Activated T-cell treated with anti-CD3 and anti-CD28 coated beads, Interleukin-2, amount 50 U/mL, for 48 hours (primary cell): ENCODE measurements at places on chromosomes 1 and 21.

- no peak for DNase-seq
These were observed 34.1 kb upstream of the NEK7 start for GRCh38 chr1:198122693-198123092.

DNA sequence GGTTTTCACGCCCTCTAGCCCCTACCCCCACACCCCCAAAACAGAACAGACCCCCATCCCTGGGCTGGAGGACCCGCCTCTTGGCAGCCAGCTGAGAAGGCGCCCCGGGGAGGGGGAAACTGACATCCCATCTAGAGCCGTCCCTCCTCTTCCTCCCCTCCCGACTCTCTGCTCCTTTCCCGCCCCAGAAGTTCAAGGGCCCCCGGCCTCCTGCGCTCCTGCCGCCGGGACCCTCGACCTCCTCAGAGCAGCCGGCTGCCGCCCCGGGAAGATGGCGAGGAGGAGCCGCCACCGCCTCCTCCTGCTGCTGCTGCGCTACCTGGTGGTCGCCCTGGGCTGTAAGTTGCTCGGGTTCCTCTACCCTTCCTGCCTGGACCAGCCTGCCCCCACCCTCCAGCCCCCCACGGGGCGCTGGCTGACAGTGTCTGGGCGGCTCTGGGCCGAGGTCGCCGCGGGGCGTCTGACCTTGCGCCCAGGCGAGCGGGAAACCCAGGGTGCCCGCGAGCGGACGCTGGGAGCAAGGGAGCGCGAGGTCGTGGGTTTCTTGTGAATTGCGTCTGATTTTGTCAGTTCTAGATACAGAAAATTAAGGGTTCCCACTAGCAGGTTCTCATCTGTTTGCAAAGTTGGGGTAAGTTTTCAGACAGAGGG lies 618 bp downstream of the JAM2 start:
- peak; percentile 59 for DNase-seq

DNA sequence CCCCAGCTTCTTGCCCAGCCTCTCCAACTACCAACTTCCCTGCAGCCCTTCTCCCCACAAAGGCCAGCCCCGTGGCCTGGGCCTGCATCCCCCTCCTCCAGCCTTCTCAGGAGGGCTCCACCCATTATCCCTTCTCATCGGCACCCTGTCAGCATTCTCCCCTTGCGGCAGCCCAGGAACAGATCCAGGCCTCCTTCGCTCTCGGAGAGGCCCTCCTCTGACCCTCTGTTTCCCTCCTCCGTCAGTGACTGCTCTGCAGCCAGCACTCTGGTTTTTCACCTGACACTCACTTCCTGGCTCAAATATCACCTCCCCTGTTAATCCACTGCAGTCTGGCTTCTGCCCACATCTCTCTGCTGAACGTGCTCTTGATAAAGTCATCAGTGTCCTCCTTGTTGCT lies 17.5 kb downstream of the ADGRB2 start:
- DNase-seq, result no peak

GRCh38 chr1:116075990-116076389 lies 35.2 kb upstream of the MAB21L3 start:
- no peak for DNase-seq

DNA sequence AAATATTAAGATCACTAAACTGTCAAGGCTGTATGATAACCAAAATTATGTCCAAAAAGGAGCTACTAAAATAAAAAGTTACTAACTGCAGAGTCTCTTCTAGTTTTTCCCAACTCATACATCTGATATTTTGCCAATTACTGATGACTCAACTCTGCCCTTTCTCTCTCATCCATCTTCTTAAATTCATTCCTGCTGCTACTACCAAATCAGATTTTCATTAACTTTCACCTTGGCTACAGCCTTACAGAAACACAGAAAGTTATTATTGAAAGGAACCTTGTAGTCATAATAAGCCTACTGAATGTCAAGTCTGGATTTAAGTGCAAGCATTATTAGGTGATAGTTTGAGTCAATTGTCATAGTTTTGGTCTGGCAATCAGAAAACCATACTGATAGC lies 273.1 kb downstream of the DPYD start:
- DNase-seq, result no peak

DNA sequence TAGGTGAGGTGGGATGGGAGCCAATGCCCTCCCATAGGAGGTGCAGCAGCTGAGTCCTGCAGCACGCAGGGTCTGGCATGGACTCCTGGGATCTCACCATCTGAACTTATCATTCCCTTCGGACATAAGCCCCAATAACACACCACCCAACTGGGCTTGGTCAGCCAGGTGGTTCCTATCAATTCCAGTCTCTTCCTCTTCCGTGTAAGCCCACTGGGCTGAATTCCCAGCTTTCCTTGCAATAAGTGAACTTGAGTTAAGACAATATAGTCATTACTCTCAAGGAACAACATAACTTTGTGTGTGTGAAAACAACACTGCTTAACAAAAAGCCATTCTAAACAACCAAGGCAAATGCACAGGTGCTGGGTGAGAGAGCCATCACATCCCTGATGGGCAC lies 86.6 kb upstream of the EDN2 start:
- DNase-seq, result no peak

GRCh38 chr1:171754353-171754705 lies 12.5 kb upstream of the VAMP4 start:
- no peak for DNase-seq

- no peak for DNase-seq
These were observed 210.0 kb upstream of the FOXD3 start for GRCh38 chr1:63112155-63112900.

- peak; percentile 82 for DNase-seq
These were observed 14.9 kb downstream of the AADACL4 start for GRCh38 chr1:12658531-12659453.

- DNase-seq, result no peak
These were observed 1063.4 kb downstream of the PLA2G4A start for GRCh38 chr1:187891993-187892682.

DNA sequence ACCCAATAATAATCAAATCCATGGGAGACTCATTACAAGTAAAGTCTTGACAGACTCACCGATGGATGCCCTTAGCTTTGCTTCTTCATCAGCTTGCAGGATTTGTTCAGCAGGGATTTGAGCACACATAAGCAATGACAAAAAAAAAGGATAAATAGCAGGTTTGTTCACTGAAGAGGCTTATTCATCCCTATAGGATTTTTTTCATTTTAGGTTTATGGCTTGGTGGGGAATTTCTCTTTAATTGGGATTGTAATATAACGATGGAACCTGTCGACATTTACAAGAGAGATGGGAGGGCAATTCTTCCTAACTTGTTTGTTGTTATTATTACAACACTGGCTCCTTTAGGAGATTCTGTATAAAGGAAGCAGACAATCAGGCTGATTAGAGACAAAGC lies 649.1 kb upstream of the PLXNA2 start:
- no peak for DNase-seq

DNA sequence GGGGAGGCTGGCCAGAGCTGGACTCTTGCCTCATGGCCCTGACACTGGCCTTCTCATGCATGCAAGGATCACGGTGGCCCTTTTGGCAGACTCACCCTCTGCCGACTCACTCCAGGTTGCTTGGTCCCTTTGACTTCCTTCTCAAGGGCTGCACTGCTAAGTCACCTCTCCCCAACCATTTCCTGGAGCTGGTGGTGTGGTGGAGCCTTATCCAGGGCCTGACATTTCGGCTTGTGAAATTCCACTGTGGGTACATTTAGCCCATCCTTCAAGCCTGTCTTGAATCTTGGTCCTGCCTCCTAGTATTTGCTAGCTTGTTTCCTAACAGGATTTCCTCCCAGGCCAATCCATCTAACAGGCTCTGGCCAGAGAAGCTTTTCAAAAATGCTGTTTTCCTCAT lies 52.6 kb upstream of the JUN start:
- no peak for DNase-seq

- no peak for DNase-seq
These were observed 38.8 kb downstream of the CASQ2 start for GRCh38 chr1:115729756-115730155.

DNA sequence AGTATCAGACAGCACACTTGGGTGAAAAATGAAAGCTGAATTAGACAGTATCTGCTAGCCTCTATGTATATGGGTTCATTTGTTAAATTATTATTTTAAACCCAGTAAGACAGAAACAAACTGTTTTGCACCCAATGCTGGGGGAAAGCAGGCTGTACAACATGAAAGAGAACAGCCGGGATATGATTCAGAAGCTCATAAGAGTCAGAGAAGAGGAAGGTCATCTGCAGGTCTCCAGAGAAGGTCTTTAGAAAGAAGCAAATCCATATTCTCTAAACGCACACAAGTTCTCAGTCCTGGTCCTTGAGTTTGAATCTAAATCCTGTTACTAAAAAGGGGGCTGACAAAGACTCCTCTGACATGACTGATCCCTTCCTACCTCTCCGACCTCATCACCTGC lies 155.1 kb downstream of the SIPA1L2 start:
- DNase-seq, result no peak

DNA sequence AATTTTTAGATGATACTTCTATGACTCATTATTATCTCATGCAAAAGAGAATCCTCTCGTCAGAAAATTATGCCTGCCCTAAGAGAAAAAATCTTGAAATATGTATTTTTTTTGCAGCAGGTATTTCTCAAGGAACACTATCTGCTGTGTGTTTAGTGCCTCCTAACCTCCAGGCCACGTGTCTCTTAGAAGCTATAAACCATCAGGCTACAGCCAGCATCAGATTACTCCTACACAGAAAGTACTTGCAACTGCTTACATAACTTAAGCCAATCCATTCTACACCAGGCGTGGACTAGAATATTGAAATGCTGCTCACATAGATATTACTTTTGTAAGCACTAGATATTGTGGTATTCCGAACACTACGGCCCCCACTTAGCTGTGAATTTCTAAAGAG lies 933.4 kb downstream of the PLA2G4A start:
- no peak for DNase-seq

DNA sequence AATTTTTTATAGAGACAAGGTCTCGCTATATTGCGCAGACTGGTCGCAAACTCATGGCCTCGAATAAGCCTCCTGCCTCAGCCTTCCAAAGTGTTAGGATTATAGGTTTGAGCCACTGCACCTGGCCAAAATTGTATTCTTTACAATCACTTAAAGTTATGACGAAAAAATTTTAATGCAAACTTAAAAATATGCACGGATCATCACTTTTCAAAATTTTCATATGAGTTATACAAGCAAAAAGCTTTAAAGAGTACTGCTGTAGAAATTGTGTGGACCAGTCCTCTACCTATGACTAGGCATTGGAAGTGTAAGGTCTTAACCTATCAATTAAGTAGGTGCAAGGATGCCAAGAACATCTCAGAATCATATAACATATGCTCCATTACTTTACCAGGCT lies 34.9 kb downstream of the COP1 start:
- DNase-seq, result no peak

GRCh38 chr1:225980005-225980836 lies 18.9 kb downstream of the SDE2 start:
- DNase-seq, result no peak

DNA sequence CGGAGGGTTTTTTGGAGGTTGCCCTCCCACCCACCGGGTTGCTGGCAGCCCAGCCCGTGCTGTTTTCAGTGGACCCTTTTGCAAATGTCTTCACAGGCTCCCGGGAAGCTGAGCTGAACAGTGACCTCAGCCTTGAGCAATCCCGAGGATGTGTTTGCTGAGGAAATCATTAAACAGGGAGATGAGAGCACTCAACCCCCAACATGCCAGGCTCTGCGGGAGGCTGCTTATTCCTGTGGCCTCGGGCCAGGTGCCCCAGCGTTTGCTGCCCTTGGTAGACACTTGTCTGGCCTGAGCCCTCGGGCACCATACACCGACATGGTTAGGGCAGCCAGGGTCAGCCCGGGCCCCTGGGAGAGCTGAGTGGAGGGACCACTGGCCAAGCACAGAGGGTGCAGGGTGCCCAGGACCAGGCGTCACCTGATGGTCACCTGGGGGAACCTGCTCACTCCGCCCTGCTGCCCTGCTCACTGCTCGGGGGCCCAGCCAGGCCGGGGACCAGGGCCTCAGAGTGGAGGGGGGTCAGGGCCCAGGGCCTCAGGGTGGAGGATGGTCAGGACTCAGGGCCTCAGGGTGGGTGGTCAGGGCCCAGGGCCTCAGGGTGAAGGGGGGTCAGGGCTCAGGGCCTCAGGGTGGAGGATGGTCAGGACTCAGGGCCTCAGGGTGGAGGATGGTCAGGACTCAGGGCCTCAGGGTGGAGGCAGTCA lies 42.5 kb upstream of the POFUT2 start:
- no peak for DNase-seq

DNA sequence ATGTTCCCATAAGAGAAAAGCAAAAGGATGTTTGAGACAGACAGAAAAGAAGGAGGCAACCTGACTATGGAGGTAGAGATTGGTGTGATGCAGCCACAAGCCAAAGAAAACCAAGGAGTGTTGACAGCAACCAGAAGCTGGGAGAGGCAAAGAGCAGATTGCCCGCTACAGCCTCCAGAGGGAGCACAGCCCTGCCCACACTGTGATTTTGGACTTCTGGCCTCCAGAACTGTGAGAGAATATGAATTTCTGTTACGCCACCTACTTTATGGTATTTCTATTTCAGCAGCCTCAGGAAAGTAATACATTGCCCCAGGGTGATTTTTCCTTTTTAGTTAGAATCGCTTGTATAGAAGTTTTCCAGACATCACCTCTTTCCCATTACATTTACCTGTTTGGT lies 28.4 kb downstream of the SLAMF6 start:
- no peak for DNase-seq

DNA sequence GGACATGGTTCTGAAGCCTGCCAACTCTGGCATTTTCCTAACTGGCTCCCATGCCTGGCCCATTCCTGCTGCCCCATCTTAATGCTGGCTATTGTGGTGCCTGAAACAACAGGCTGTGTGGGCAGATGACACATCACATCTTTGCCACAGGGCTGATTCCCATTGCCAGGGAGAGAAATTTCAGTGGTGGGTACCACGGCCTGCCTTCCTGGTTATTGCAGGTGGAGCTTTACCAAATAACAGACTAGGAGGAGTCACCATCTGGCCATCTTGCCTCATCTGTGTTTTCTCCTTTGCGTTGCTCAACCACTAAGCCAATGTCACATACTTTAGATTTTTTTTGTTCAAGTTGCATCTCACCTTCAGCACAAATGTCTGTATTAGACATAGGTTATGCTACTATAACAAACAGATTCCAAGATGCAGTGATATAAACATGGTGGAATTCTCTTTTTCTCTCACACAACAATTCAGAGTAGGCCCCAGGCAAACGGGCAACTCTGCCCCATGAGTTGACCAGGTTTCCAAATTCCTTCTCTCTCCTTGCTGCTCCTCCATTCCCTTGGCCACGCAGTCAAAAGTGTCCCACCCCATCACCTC lies 14.1 kb downstream of the CDA start:
- no peak for DNase-seq

DNA sequence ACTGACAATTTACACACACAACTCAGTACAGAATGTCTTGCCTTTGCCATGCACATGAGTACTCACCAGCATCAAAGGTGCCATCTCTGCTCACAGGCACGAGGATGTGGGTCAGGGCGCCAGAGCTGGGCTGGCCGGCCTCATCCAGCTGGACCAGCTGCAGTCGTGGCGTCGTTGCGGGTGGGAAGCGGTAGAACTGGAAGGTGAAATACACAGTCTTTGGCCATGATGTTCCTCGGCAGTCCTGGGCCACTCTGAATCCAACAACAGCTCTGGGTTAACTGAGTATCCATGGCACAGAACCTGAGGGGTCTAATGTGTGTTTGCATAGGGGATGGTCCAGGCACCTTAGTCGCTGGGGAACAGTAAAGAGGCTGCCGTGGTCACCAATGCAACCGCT lies 87.7 kb downstream of the NPHP4 start:
- no peak for DNase-seq

- no peak for DNase-seq
These were observed 8.1 kb upstream of the OR2M5 start for GRCh38 chr1:248136811-248137210.

GRCh38 chr1:208344202-208344857 lies 100.1 kb upstream of the PLXNA2 start:
- no peak for DNase-seq
